ENCODE measurements at places on chromosomes 6 and 20.

DNA sequence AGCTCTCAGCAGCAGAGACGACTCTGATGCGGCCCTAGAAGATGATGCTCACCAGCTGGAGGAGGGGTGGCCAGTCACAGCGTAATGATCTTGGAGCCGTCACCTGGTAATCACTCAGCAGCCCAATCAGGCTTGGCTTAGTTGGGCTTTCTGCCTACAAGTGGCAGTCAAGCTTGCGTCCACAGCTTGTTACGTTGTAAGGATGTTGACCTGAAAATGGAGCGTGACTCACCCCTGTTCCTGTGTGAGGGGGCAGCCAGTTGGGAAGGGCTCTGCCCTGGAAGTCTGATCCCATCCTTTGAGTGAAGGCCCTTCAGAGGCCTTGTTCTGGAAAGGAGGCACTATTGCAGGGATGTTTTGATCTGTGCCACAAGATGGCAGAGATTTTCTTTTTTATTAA lies 49.8 kb downstream of the SPATA2 start:
- DNase-seq, result no peak

DNA sequence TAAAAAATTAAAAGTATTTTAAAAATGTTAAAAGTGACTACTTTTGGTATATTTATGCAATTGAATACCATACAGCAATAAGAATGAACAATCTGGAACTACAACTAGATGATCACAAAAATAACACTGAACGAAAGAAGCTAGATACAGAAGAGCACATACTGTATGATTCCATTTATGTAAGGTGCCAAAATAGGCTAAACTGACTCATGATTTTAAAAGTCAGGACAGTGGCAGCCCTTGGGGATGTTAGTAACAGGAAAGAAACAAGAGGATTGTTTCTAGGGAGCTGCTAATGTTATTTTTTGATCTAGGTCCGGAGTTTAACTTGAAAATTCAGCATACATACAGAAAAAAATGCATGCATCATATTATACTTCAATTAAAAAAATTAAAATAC lies 42.3 kb downstream of the KIF13A start:
- DNase-seq, result no peak

- DNase-seq, result no peak
These were observed 644 bp downstream of the OARD1 start for GRCh38 chr6:41071501-41071922.

- DNase-seq, result no peak
These were observed 503.9 kb downstream of the CD83 start for GRCh38 chr6:14621518-14621917.

- DNase-seq, result no peak
These were observed 134.7 kb downstream of the AIG1 start for GRCh38 chr6:143195349-143195845.

- DNase-seq, result peak; percentile 81
These were observed 41.5 kb upstream of the KCNQ5 start for GRCh38 chr6:72580281-72580940.

DNA sequence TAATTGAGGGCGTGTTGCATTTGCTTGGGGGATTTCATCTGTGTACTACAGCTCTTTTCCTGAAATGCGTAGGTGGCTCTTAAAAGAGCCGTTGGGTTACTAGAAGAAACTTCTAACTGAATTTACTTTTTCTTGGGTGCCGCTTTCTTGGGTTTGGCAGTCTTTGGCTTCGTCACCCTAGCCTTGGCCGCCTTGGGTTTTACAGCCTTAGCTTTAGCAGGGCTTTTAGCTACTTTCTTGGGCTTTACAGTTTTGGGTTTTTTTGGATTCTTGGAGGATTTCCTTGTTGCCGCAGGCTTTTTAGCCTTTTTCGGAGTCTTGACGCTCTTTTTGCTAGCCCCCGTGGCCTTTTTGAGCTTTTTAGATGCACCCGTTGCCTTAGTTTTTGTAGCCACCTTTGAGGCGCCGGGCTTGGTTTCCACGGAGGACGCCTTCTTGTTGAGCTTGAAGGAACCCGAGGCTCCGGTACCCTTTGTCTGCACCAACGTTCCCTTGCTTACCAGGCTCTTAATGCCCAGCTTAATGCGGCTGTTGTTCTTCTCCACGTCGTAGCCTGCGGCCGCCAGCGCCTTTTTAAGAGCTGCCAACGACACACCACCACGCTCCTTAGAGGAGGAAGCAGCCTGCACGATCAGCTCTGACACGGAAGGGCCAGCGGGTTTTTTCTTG lies 54.5 kb downstream of the TRIM38 start:
- no peak for DNase-seq

DNA sequence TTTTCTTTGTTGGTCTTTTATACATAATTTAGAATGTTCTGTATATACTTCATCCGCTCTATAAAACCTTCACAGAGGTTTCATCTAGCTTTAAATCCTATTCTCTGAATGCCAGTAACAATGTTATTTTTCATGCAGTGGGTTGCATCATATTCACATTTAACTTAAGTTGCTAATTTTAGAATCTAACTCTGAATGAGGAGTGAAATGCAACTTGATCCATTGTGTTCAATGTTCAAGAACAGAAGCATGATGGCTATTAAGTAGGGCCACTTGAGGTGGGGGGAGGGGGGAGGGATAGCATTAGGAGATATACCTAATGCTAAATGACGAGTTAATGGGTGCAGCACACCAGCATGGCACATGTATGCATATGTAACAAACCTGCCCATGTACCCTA lies 224.5 kb downstream of the NKAIN2 start:
- DNase-seq, result no peak

- peak; percentile 70 for DNase-seq
These were observed 4.2 kb upstream of the ZBTB46 start for GRCh38 chr20:63835021-63835858.

DNA sequence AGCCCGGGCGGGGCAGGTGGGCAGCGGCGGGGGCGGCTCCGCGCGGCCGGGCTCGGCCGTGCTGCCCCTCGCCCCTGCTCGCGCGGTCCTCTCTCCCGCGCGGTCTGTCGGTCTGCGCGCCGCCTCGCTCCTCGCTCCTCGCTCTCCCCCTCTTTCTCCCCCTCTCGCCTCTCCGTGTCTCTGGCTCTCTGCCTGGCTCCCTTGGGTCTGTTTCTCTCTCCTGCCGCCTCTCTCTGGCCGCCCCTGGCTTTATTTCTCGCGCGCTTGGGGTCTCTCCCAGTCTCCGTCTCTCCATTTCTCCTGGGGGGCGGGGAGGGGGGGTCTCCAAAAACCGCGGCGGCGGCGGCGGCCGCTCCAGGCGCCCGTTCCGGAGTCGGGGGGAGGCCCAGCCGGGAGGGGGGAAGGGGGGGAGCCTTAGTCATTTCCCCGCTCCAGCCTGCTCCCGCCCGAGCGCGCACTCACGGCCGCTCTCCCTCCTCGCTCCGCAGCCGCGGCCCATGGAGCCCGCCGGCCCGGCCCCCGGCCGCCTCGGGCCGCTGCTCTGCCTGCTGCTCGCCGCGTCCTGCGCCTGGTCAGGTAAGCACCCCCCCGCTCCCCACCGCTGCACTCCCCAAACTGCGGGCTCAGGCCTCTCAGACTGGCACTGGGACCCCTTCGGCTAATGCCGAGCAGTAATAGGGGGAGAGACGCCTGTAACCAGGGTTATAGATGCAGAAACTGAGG lies at the start of gene SIRPA:
Gene SIRPA, plus strand, starts transcription at position 457 of the 723 bp plus-strand sequence. Its CDS starts 41 bp downstream, at position 498.
- DNase-seq, result no peak

GRCh38 chr6:44272529-44272928 lies 2.3 kb downstream of the TMEM151B start:
- DNase-seq, result no peak

DNA sequence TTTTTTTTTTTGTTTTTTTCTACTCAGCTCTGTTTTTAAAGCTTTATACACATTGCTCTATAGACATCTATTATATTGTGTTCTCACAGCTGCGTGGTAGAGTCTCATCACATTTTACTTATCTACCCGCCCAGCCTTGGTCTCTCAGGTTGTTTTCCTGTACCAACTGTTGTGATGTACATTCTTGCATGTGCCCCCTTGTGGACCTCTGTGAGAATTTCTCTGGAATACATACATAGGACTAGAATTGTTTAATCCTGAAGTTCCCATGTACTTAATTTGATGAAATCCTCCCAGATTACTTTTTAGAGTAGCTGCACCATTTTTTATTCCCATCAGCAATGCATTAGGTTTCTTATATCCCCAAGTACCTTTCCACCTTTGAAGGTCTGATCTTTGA lies 40.4 kb upstream of the TINAG start:
- no peak for DNase-seq
